ENCODE measurements at places on chromosomes 6 and 20. TPM values are rescaled to one million over a fixed set of nuclear protein-coding genes. Genes with fewer than 3 reads are reported as not detected.

Gene RALY
- 68.9 TPM for total RNA-seq

Gene BEND6
- 2.1 TPM for total RNA-seq

Gene RAMACL
- total RNA-seq: 0.75 TPM

Gene ZC3H12D
- total RNA-seq: 0.15 TPM

Gene KIF25
- total RNA-seq: 0.05 TPM

Gene LY6G6D
- not detected for total RNA-seq

Gene RIMS4
- 0.05 TPM for total RNA-seq

Gene PRDM1
- total RNA-seq: 0.87 TPM

Gene DZANK1
- total RNA-seq: 3.3 TPM

Gene RIPPLY2
- total RNA-seq: not detected

Gene TAGAP
- total RNA-seq: 0.05 TPM

DNA sequence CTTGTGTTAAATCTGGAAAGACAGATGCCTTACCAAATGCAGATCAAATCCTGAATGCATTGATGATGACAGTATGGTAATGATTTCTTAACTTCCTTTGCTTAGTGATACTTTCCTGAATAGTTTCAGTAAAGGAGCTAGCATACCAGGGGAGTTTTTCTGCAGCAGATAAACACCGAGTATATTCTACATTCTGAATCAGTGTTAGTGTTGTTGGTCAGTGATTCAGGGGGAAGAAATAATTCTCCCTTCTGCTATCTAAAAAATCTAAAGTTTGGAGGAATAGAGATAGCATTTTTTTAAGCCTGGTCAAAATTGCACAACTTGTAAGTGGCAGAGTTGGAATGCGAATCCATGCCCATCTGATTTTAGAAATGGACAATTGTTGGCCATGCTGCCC lies 512.2 kb upstream of the MARCKS start:
- DNase-seq: no peak

DNA sequence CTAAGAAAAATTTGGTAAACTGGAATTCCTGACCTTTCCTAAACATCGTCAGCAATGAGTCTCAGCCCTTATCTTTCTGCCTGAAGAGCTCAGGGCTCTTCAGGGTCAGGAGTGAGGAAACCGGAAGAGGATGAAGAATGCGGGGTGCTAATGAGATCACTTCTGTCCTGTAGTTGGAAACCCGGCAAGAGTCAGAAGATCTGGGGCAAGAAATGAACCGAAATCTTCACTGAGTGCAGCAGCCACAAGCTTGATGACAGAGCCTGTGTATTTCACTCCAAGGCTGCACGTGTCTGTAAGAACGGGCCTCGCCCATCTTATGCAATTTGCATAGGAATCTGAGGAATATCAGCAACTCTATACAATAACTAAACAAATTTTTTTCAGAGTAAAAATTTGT lies 60.4 kb upstream of the QKI start:
- DNase-seq: no peak

- no peak for DNase-seq
These were observed 12.0 kb downstream of the WTAP start for GRCh38 chr6:159739341-159739740.

- peak; percentile 71 for DNase-seq
These were observed 36.2 kb downstream of the JAG1 start for GRCh38 chr20:10637563-10637962.

DNA sequence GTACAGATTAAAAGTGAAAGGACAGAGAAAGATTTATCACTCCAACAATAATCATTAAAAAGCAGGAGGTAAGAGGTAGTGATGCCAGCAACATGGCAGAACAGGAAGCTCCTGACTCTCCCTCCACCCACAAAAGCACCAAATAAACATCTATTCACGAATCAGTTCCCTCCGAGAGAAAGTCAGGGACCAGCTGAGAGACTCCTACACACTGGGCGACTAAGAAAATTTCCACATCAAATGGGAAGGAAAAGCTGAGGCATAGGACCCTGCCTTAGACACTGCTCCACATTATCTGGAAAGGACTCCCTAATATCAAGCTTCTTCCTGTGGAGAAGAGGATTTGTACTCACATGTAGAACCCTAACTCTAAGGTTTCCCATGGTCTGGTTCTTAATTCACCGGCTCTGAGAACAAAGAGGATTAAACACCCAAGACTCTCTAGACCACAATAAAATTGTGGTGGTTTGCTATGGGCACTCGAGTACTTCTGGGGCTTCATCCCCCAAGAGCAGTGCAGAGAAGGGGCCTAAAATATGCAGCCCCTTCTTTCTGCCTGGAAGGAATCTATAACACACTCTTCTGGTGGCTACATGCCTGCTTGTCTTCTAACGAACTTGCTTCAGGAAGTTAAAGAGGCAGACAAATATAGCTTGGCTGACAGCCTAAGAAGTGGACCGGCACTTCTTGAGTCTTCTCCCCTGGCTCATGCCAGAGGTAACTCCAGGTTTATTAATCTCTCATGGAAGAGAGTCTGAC lies 29.4 kb upstream of the ASF1A start:
- no peak for DNase-seq

GRCh38 chr6:161598896-161599295 lies 325.0 kb upstream of the AGPAT4 start:
- DNase-seq: peak; percentile 10

- peak; percentile 77 for DNase-seq
These were observed 16.9 kb upstream of the RFPL4B start for GRCh38 chr6:112330071-112330878.

GRCh38 chr20:9294041-9294440 lies 220.3 kb upstream of the LAMP5 start:
- DNase-seq: peak; percentile 93

DNA sequence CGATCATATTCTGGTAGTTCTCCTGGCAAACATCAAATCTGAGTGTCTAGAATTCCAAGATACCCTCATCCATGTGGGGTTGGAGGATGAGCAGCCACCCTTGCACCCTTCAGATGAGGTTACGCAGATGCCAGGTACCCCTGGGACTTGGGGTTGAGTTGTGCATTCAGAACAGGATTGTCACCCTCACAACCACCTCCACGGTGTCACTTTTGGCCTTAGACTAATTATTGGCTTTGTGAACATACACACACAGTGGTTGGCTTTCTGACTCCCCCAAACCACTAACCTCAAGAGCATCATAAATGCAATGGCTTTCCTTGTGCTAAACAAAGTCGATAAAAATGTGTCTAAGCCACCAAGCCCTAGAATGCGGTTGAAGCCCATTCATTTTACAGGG lies 2.9 kb upstream of the F13A1 start:
- no peak for DNase-seq

DNA sequence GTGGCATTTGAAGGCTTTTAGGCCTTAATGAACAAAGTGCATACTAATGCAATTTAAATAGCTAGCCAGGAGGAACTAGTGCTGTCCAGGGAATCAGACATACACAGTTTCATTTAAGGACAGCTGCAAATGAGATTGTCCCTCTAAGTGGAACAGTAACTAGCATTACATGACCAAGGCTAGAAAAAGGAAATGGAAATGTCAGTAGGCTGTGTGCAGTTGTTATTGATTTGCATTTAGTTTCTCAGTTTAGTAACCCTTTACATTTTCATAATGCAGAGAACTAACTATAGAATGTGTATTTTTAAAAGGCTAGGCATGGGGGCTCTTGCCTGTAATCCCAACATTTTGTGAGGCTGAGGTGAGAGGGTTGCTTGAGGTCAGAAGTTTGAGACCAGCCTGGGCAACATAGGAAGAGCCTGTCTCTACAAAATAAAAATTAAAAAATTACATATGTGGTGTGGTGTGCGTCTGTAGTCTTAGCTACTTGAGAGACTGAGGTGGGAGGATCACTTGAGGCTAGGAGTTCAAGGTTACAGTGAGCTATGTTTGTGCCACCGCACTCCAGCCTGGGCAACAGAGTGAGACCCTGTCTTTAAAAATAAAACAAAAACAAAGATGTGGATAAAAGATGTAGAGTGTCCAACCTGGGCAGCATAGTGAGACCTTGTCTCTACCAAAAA lies 468.0 kb downstream of the UTRN start:
- no peak for DNase-seq

DNA sequence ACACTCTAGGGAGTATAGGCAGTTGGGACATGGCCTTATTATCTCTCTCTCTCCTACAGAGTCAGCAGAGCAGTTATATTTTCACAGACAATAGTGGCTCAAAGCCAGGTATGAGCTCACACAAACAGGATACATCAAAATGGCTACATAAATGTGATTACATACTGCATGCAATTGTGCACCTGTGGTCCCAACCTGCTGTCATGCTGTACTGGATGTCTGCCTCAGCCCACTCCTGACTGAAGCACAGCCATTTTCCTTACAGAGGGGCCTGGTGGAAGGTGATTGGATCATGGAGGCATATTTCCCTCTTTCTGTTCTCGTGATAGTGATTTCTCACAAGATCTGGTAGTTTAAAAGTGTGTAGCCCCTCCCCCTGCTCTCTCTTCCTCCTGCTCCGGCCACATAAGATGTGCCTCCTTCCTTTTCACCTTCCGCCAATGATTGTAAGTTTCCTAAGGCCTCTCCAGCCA lies 37.0 kb upstream of the SAMHD1 start:
- peak; percentile 17 for DNase-seq

DNA sequence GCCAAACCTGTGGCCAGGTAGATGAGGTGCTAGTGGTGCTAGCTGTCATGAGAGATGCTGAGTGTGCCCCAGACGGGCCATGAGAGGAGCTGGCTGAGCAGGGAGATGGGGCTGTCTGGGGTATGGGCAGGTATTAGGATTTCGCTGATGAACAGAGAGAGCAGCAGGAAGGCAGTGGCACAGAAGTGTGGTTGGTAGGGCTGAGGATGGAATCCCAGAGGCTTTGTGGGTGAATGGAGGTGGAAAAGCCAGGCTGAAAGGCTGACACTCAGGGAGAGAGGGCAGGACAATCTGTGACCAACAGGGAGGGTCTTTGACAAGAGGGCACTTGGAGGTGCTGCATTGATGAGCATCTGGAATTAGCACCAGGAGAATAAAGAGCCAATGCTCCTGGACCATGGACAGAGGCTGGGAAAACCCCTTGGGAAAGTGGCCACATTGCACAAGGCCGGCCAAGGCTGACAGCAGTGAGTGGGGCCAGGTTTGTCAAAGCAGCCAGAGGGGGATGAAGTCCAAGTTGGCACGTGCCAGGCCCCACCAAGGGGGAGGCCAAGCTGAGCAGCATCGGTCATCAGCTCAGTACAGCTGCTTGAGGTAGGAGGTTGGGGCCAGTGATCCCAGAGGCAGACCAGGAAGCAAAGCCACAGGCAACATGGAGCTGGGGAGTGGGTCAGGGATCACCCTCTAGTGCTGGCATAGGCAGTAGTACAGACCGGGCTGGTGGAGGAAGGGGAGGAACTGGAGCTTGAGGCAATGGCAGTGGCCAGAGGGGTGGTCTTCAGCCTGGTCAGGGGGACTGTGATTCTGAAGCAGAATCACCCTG lies 19.7 kb upstream of the SGK2 start:
- DNase-seq: peak; percentile 46

DNA sequence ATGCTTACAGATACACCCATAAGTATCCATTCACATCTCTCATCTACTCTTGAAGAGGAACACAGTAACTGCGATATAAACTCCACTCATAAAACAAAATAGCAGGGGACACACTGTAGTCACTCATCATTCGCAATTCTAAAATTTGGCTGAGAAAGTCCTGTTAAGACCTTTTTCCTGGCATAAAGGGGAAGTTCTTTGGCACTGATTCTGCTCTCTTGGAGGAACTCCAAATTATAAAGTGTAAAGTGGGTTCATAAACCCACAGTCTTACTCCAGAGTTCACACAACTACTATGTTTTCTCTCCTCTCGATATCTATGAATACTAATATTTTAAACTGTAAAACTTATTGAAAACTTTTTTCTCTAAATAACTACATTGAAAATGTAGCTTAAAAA lies 80.6 kb downstream of the ADGB start:
- no peak for DNase-seq

DNA sequence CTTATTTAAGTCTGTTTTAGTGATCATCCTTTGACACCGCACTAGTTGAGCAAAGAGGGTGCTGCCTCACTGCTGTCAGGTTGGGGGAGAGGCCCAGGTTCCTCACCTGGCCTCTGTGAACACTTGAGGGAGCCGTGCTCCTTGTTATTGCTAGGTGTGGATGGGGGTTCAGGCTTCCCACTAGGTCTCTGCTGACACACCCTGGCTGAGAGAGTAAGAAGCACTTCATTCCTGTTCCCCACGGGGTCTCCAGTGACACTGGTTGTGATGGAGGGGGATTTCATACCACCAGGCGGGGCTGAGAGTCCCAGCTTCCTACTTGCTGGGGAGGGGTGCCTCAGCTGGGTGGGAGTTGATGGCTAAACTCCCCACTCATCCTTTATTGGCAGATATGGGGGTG lies 11.1 kb upstream of the NOTCH4 start:
- DNase-seq: no peak

DNA sequence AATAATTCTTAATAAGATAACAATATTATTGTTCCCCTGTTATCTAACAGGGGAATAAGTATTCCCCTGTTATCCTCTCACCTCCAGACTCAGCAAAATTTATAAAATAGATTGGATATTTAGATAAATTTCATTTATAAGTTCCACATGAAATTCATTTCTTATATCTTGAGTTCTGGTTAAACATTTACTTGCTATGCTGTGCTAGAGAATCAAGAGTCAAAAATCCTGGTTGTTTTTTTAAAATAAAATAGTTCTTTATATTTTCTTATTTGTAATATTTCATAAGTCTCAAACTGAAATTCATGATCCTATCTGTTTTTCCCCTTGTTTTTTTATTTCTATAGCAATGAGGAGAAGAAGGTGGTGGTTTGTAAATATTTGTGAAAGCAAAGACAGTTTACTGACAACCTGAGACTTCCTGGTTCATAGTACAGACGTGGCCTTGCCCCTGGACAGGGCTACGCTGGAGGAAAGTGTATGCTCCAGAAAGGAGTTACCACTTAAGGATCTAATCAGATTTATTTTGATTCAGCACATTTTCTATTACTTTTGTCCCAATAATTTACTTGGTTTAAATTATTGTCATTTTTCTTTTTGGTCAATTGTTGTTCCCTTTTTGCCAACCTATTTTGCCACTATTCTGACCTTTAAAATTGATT lies 37.8 kb upstream of the MARCKS start:
- DNase-seq: peak; percentile 42

- DNase-seq: peak; percentile 98
These were observed 20.3 kb downstream of the TTPAL start for GRCh38 chr20:44495802-44496481.

- DNase-seq: no peak
These were observed 152.6 kb downstream of the BCKDHB start for GRCh38 chr6:80259118-80259517.

GRCh38 chr20:44910690-44911262 lies 916 bp downstream of the PABPC1L start:
- DNase-seq: no peak

GRCh38 chr6:158611541-158612370 lies 32.8 kb downstream of the DYNLT1 start:
- peak; percentile 13 for DNase-seq

- no peak for DNase-seq
These were observed 132.4 kb upstream of the FBXL4 start for GRCh38 chr6:99080191-99080590.

Measured in renal cortical epithelial cell (primary cell).